NCI-H1092 treated with DMSO at 0.1 percent for 48 hours (cell line): ENCODE measurements at places on chromosomes 3 and 15.

- DNase-seq = no peak
These were observed 26.8 kb downstream of the RPN1 start for GRCh38 chr3:128623762-128624176.

DNA sequence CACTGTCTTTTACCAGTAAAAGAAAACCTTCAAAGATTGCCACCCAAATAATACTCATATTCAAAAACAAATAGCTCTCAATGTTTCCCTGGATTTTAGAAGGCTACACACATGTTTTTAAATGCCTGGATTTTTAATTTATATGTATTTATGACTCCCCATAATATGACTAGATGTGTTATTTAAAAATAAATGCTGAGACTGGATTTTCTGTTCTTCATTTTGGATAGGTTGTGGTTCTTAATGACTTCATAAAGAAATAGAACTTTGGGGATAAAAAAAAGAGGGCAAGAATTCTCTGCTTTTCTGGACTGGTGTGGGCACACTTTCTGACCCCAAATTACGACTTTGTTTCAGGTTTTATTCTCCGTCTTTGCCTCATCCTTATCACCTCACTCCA, 62.8 kb upstream of the LEKR1 start:
- DNase-seq = no peak

DNA sequence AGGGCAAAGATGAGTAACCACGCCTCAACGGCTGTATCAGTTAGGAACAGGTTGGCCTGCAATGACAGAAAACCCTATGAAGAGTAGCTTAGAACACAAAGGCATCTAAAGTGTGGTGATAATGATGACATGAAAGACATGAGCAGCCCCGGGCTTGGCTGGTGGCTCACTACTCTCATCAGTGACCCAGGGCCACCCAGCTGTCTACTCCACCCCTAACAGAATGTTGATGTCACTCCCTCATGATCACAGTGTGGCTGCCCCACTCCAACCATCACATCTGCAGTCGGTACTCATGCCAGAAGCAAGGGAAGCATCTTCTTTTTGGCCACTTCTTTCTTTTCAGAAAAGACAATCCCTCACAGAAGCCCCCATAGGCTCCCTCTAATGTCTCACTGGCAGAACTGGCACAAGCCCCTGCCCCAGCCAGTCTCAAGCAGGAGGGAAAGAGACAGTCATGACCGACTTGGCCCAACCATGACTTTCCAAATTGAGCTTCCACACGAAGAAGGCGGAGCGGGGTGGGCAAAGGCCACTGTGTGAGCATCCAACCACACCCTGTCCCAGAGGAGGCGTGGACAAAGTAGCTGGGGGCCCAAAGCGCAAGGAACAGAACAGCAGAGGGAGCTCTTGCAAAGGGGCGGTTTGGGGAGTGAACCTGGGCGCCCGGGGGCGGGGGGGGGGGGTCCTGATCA, 72.0 kb upstream of the IQSEC1 start:
- DNase-seq = no peak

DNA sequence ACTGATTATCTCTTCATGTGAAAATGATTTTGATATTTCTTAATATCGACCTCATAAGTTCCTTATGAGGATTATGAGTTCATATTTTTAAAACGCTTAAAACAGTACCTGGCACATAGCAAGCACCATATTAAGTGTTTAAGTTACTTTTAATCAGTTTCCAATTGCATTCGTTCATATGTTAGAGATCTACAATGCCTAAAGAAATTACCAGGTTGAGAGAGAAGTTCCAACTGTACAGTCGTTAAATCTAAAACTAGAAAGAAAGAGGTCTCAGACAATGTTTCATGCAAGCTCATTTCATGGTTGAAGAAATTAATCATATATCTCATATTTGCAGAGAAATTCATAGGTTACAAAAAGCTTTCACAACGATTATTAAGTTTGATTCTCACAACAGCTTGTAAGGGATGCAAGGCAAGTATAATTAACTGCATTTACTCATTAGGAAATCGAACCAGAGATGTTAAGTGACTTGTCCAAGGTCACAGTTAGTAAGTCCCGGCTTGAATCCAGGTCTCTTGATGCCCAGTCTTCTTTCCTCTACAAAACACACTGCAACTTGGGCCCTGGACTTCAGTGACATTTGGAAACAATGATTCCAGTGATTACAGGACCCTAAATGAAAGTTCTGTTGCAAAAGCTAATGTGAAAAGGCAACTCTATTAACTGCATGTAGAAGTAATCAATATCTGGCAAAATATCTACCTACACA, 1.3 kb downstream of the MYO5A start:
- no peak for DNase-seq

GRCh38 chr3:195062866-195063540, 208.0 kb downstream of the XXYLT1 start:
- DNase-seq = no peak

GRCh38 chr15:98442379-98442833, 205.9 kb upstream of the IGF1R start:
- no peak for DNase-seq

- no peak for DNase-seq
These were observed 2.3 kb upstream of the OR5K3 start for GRCh38 chr3:98388147-98388546.

DNA sequence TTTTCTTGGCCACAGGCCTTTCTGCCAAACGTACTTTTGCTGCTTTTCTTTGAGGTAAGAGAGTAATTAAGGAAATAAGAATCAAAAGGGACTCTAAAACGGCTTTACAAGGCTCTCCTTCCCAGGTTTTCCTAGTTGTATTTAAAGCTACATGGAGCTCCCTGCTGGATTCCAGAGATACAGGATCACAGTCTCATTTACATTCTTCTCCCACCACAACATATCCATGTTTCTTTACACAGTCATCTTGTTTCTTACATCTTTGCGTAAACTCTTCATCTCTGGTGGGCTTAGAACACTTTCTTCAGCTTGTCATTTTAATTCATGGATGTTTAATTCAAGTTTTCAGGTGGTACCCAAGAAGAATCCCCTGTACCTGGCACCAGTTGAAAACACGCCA, 117.6 kb upstream of the BFSP2 start:
- no peak for DNase-seq

- DNase-seq = no peak
These were observed 2.4 kb downstream of the CRELD1 start for GRCh38 chr3:9935966-9936510.

DNA sequence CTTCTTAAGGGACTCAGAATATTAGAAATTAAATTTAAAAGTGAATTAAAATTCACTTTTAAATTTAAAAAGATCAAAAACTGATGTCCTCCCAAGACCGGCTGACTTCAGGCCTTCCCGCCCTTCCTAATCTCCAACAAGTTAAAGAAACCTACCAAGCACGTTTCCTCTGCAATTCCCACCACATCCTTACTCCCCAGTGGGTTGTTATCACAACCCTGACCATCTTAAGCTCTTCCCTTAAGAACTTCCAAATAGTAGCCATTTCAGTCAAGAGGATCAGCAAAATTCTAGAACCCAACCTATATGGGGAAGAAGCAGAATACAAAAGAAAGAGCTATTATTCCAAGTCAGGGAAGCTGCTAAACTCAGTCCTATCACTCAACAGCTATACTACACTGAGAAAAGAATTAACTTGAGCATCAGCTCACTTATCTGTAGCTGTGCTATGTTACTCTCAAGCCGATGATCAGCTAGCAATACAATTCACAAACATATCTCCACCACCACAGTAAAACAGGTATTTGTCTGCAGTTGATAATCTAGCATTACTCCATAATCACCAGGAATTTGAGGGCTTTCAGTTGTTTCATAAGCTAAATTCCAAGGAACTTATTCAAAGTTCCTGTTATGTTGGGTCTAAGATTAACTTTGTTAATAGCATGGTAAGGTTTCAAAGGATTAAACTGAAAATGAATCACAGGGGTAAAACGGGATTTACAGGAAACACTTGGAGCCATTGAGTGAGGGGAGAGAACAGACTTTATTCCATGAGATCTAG, 14.3 kb downstream of the ABCC5 start:
- DNase-seq = no peak

- no peak for DNase-seq
These were observed 33.0 kb downstream of the KBTBD8 start for GRCh38 chr3:67030785-67031740.

DNA sequence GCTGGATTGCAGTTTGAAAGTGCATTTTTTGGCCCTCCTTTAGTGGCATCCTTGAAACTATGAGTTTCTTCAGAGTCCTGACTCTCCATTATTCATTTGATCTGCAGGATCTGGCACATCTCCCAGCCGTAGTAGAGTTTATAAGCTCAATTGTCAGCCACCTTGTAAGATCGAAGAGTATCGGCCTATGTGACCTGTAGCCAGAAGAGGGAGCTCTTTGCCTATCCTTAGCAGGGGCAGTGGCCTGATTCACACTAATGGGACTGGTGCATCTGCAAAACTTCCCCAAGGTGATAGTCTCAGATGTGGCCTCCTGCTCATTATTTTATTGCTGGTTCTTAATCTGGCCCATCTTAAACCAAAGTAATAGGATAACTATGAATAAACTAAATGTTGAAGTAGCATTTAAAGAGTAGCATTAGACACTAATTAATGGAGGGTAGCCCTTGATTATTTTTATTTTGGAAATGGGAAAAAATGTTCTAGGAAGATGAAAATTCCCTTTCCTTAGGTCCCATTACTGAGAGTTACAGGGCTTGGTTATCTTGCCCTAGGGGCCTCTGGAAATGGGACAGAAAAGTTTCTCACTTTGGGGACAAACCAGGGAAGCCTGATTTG, 21.2 kb downstream of the GCSAM start:
- peak; percentile 69 for DNase-seq

- DNase-seq = no peak
These were observed 63.3 kb downstream of the THBS1 start for GRCh38 chr15:39644136-39644535.

GRCh38 chr3:42014458-42014920, 52.6 kb upstream of the ULK4 start:
- DNase-seq = peak; percentile 45

DNA sequence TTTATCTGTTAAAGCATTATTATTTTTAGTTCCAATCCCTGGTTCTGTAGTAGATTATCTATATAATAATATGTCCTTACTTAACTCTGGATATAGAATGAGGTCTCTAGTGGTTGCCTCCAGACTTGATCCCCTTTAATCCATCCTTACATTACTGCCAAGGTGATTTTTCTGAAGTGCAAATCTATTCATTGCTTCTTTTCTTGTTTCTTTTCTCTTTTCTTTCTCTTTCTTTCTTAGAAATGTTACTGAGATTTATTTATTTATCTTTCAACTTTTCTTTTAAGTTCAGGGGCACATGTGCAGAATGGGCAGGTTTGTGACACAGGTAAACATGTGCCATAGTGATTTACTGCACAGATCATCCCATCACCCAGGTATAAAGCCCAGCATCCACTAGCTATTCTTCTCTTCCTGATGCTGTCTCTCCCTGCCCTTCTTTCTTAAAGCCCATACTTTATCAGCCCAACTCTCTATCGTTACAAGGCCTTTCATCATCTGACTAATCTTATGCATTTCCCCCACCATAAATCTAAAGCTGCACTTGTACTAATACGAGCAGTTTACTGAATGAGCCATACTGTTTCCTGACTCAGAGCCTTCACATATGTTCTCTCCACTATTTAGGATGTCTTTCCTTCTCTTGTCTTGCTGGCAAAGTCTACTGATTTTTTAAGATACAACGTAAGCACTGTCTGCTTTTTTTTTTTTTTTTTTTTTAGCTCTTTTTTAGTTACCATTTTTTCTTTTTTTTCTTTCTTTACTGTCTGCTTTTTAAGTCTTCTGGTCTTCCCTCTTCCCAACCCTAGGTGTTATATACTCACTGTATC, 4.6 kb downstream of the GLCE start:
- no peak for DNase-seq

DNA sequence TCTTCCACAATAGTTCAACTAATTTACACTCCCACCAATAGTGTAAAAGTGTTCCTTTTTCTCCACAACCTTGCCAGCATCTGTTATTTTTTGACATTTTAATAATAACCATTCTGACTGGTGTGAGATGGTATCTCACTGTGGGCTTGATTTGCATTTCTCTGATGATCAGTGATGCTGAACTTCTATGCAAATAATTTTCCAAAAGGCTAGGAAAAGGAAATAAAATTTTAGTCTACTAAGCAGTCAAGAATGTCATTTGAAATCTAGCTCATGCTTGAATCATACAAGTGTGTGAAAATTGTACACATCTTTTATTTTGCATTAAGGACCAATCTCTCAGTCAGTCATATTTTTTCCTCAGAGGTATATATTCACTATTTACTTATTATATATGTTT, 101.7 kb upstream of the UBP1 start:
- no peak for DNase-seq

DNA sequence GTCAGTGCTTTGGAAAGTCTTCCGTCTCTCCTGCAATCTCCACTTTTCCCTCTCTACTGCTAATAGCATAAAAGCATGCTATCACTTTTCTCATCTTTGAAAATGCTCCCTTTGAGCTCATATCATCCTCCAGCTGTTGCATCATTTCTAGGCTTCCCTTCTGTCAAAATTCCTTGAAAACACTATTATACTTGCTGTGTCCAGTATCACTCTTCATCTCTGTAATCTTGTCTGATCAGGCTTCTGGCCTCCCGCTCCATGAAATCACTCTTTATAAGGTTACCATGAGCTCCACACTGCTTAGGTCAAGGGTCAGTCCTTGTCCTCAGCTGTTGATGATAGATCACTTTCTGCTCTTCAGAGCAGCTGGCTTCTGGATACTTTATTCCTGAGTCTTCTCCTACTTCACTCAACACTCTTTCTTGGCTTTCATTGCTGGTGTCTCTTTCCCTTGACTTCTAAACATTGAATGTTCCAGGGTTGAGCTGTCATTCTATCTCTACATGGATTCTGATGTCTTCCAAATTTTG, 50.9 kb upstream of the SPTSSB start:
- no peak for DNase-seq

- DNase-seq = peak; percentile 34
These were observed 16.7 kb upstream of the TBC1D21 start for GRCh38 chr15:73856458-73857192.

- DNase-seq = no peak
These were observed 25.5 kb upstream of the TEX55 start for GRCh38 chr3:119120480-119120879.

DNA sequence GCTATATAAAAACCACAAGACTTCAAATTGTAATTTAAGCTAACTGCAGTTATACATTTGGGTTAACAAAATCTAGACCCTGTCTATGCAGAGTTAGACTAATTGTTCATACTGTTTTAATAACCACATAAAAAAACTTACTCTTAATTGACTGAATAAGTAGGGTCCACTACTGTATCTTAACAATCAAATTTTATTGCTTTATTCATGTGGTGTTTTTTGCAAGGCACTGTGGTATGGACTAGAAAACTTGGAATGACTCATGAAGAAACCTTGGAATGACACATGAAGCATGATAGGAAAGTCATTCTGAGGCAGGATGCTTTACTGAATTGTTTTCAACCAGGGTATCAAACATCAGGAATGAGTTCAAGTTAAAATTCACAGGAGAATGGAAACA, 2.3 kb downstream of the SERP1 start:
- no peak for DNase-seq

GRCh38 chr3:79418855-79419621, 348.8 kb downstream of the ROBO1 start:
- no peak for DNase-seq
